ENCODE measurements at places on chromosomes 4 and X.
A peak's percentile ranks its signal among the peaks of the same experiment; 100 is the strongest.

- no peak for DNase-seq
Measured at GRCh38 chrX:96841325-96841724, 42.4 kb upstream of the RPA4 start.

DNA sequence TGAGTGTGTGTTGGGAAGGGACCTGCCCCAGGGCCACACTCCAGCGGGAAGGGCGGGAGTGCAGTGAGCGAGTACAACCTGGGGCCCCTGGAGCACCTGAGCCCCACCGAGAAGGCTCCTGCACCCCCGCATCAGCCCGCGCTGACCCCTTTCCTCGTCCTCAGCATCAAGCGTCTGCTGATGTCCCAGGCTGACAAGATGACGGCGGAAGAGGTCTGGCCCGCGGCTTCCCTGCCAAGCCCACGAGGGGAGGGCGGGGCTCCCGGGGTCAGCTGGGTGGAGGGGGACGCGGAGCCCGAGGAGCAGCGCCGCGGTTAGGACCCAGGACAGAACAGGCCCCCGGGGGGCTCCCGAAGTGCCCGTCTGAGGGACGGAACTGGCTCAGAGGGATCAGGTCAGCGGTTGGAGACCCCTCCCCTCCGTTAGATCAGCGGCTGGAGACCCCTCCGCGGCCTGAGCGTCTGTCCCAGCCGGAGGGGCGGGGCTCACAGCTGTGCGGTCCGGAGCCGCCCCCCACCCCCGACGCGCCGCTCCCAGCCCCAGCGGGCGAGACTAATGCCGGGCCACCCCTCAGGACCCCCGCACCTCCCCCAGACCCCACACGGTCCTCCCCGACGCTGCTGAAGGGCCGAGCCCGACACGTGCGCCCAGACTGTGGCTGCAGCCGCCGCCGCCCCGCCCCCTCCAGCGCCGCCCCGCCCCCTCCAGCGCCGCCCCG lies 6.7 kb downstream of the MYL5 start:
- no peak for DNase-seq

DNA sequence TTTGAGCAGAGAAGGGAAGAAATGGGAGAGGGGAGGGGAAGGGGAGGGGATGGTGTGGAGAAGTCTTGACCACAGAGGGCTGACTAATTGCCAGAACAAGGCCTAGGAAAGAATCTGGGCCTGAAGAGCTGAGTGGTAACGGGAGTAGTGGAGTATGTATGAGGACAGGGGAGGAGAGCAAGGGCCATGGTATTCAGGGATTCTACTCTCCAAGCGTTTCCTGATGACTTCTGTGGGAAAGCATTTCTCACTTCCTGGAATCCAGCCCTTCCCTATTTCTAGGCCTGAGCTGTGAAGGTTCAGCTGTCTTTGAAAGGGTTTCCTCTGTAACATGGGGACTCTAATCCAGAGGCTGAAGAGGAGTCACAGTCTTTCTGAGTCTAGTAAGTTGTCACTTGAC lies 19.7 kb upstream of the SOX3 start:
- no peak for DNase-seq

DNA sequence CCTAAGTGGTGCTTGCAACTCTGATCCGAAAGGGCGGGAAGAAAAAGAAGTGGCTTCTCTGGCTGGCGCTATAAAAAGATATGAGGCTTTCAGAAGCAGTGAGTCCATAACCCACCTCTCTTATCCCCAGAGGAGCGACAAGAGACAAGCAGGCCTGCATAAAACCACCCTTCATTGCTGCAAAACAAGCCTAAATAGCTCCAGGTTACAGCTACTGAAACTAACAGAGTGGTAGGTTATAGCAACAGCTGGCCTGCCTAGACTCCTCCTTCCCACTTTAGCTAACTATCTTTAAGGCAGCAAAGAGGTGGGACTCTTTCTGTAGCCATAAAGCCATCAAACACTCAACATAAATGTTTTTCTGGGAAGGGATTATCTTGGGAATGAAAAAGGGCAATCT lies 245.0 kb upstream of the GPR101 start:
- no peak for DNase-seq

GRCh38 chr4:140237616-140238350 lies 83.8 kb upstream of the MAML3 start:
- peak; percentile 94 for DNase-seq

- DNase-seq, result no peak
Measured at GRCh38 chr4:136002316-136002715, 1530.0 kb downstream of the PCDH18 start.

DNA sequence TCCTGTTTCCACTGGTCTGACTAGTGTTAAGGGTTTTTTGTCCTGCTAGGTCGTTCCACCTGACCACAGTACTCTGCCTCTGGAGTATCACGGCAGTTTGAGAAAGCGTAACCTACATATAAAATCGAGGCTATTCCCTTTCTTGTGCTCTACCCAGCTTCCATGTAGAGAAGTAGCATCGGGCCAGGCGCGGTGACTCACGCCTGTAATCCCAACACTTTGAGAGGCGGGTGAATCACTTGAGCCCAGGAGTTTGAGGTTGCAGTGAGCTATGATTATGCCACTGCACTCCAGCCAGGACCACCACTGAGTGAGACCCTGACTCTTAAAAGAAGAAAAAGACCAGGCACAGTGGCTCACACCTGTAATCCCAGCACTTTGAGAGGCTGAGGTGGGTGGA lies 7.5 kb downstream of the PPEF1 start:
- no peak for DNase-seq

DNA sequence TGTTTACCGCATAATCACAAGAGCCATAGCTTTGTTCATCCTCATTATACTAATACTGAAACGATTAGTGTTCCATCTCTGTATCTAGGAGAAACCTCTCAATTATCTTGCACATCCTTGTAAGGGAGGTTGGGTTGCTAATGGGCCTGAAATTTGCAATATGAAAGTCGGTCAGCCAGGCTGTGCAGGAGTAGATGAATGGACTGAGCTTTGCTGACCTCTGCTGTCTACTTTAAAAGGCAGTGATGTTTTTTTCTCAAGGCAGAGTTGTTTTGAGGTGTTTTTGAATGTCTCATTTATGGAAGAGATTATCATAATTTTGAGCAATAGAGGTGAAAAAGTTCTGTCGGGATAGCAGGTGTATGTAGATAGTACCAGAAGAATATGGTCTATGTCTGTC lies 47.9 kb upstream of the LINC00632 start:
- DNase-seq, result no peak

DNA sequence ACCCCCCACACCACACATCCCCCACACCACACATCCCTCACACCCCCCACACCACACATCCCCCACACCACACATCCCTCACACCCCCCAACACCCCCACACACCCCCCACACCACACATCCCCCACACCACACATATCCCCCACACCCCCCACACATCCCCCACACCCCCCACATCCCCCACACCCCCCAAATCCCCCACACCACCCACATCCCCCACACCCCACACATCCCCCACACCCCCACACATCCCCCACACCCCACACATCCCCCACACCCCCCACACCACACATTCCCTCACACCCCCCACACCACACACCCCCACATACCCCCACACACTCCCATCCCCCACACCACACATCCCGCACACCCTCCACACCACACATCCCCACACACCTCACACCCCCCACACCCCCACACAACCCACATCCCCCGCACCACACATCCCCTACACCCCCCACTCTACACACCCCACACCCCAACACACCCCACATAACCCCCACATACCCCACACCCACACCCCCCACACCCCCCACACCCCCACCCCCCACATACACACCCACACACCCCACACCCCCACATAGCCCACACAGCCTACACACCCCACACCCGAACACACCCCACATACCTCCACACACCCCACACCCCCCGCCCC lies 172.9 kb downstream of the DCLK2 start:
- DNase-seq, result no peak

DNA sequence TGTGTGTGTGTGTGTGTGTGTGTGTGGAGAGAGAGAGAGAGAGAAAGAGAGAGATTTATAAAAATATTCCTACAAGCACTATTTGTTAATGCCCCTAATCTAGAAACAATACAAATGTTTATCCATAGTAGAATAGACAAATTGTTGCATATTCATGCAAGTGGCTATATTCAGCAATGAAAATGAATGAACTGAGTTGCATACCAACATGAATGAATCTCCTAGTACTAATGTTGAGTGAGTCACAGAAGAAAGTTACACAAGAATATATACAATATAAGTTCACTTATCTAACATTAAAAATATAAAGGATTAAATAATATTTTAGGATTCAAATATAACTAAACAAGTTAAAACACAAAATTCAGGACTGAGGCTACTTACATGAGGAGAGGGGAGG lies 456.8 kb upstream of the AMOT start:
- DNase-seq, result no peak

DNA sequence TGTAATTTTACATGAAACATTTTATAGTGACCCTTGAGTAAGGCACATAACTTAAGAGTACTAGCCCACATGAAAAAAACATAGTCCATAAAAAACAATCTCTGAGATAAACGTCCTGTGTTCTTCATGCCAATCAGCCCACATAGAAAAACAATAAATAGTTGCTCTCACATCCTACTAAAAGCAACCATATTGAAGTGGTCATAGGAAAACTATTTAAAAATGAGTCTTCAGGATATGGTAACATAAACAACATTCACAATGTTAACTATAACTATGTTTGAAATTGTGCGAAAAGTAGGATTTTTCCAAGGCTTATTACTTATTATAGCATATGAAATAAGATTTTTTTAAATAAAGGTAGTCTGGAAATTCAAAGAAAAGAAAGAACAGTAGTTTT lies 77.1 kb upstream of the EPHA5 start:
- DNase-seq, result no peak

- peak; percentile 20 for DNase-seq
Measured at GRCh38 chrX:123884809-123885408, 25.1 kb downstream of the XIAP start.

- DNase-seq, result peak; percentile 27
Measured at GRCh38 chr4:41258783-41259182, 2.1 kb downstream of the UCHL1 start.

DNA sequence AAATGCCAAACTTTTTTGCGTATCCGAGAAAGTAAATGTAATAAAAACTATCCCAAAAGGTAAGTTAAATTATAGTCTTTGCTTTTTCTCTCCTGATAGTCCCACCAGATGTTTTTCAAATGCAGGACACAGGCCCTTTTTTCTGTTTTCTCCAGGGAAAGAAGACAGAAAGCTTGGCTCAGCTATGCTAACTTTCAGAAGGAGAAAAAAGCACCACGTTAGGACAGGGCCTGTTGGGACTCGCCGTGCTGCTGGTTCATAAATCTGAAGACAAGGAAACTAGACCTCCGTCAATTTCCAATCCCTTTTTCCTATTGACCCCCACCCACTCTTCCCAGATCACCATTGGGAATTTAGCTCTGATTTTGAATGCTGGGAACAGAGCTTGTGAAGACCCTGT lies 220.9 kb upstream of the SFRP2 start:
- DNase-seq, result no peak

GRCh38 chr4:4659871-4660651 lies 118.2 kb upstream of the STX18 start:
- no peak for DNase-seq

DNA sequence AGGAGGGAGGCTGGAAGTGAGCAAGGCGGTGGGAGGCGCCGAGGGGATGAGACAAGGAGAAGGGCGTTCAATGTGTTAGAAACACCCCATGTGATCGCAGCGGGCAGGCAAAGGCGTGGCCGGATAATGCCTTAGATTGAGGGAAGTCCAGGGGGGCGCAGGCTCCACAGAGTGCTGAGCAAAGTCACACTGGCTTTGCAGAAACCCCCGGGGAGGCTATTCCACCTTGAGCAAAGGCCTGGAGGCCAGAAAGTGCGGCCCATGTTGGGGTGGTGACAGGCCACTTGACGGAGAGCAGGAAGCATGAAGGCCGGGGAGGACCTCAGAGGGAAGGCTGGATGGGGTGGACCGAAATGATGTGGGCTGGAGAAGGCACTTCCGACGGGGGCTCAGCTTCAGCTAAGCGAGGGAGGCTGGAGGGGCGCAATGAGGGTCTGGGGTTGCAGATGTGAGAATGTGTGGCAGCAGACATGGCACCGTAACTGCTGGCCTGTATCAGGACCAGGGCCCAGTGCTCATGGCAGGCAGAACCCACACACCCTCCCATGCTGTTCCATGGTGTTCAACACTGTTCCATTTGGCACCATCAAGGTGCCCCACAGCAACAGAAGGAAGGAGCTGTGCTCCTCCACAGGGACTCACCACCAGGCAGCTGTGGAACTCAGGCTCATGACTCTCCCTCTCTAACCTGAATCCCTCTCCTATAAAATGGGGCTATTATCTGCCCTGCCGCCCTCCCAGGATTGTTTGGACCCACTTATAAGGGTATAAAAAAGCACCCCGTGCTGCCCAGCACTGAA lies 50.3 kb downstream of the HMX1 start:
- no peak for DNase-seq

DNA sequence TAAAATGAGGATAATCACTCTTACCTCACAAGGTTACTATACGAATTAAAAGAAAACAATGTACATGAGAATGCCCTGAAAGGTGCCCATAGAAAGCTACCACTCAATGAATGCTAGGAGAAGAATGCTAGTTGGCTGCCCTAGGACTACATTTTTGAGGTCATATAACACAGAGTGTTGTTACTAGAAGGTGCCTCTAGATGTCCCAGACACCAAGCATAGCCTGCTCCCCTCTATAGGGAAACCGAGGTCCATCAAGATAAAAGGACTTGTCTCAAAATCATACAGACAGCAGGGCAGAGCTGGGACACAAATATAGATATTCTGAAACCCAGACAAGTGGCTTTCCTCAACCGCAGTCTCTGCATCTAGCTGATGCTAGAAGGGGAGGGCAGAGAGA lies 147.0 kb upstream of the ARHGEF9 start:
- no peak for DNase-seq

GRCh38 chr4:19123681-19124080 lies 1102.1 kb upstream of the LCORL start:
- DNase-seq, result no peak
